ENCODE measurements at places on chromosomes 16 and 17.

- no peak for DNase-seq
These were observed 29.4 kb downstream of the NEUROD2 start for GRCh38 chr17:39578272-39578671.

DNA sequence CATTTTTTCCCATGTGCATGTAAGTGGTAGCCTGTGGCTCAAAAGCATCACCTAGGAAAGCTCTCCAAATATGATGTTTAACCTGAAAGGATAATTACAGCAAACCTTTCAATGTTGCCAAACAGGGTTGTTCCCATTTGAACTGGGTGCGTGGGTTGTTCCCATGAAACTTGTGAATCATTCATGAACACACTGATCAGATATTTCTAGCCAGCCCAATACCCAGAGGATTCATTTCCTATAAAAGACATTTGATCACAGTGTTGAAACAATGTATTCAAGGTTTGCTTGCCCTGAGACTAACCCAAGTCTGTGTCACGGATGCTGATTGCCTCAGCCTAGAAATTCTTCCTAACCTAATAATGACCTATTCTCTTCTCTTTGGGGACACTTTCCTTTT is 12.9 kb downstream of the KRT39 start:
- DNase-seq, result no peak

GRCh38 chr17:1471911-1472821 is 16.1 kb upstream of the CRK start:
- DNase-seq, result no peak

- no peak for DNase-seq
These were observed 5.6 kb downstream of the GFAP start for GRCh38 chr17:44909681-44910144.

GRCh38 chr17:28751600-28752366 is 8.0 kb downstream of the TRAF4 start:
- no peak for DNase-seq

GRCh38 chr16:65825191-65825856 is 541.2 kb upstream of the CDH5 start:
- no peak for DNase-seq
